ENCODE measurements at places on chromosomes 13 and 19.

DNA sequence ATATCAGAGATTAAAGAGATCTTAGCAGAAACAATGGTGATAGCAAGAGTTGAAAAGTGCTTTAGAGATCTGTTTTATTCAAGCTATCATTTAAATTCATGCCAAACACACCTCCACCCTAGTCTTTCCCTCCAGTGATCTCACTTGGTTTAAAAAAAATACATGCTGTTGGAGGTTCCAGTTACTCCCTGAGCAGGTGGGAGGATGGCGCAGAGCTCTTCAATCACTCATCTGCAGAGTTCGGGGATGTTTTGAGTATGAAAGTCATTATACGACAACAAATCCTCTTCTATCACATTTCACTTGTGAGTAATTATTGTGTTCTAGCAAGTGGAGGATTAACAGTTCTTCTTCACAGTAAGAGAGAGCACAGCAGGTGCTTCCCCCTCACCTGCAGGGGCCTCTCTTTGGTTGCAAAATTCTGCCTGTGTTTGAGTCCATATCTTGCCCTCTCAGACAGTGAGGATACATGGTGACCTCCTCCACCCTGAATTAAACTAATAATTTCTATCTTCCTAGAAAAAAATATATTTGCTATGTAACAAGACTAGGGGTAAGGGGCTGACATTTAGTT lies 376.7 kb downstream of the LIG4 start:
- no peak for DNase-seq

- DNase-seq, result no peak
Measured at GRCh38 chr13:32228330-32229041, 86.7 kb downstream of the ZAR1L start.

DNA sequence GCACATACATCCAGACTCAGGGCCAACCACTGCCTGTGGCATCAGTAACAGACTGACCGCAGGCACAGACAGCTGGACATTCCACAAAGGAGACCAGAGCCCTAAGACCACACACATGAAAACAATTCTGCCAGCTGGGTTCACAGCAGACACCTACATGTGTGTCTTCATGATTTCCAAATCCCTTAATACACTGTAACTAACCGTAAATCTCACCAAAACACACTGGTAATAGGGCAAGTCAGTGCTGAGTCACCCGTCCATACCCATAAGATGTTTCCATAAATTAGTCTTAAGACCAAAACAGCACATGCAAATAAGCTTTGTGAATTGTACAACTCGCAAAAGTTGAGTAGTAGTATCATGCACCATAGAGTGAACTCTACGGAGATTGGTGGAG lies 65.4 kb downstream of the TUBGCP3 start:
- DNase-seq, result no peak

DNA sequence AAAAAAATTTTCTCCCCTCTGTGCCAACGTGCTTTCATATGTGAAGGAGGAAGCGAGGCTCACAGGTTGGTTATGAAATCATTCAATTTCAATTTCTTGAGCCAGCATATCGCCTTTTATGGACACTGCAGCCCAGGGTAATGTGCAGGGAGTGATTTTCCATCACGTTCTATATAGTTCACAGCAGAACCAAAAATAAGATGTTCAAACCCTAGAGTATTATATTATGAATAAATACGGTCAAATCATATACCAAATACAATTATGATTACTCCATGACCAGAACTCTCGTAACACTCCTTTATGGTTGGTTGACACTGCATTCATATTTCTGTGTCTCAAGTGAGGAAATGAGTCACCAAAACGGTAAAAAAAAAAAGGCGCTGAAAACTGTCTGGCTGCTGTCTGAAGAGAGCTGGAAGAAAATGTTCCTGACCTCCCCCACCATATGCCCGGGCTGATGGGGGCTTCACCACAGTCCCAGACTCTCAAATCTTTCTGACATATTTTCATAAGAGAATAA lies 75.8 kb upstream of the UBAC2 start:
- no peak for DNase-seq

DNA sequence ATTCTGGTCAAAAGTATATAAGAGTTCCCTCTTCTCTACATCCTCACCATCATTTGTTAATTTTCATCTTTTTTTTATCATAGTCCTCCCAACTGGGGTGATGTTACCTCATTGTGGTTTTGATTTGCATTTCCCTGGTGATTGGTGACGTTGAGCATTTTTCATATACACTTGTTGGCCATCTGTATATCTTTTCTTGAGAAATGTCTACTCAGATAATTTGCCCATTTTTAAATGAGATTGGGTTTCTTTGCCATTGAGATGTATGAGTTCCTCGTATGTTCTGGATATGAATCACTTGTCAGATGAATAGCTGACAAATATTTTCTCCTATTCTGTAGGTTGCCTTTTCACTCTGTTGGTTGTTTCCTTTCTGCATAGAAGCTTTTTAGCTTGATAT lies 2.4 kb downstream of the CD33 start:
- DNase-seq, result no peak

GRCh38 chr19:47726467-47726866 lies 13.2 kb downstream of the EHD2 start:
- DNase-seq, result no peak

GRCh38 chr13:41311406-41312175 lies 524 bp downstream of the NAA16 start:
- peak; percentile 87 for DNase-seq

- DNase-seq, result no peak
Measured at GRCh38 chr13:76707360-76707759, 178.8 kb downstream of the KCTD12 start.

GRCh38 chr19:39212375-39212742 lies 8.3 kb upstream of the SYCN start:
- peak; percentile 67 for DNase-seq

DNA sequence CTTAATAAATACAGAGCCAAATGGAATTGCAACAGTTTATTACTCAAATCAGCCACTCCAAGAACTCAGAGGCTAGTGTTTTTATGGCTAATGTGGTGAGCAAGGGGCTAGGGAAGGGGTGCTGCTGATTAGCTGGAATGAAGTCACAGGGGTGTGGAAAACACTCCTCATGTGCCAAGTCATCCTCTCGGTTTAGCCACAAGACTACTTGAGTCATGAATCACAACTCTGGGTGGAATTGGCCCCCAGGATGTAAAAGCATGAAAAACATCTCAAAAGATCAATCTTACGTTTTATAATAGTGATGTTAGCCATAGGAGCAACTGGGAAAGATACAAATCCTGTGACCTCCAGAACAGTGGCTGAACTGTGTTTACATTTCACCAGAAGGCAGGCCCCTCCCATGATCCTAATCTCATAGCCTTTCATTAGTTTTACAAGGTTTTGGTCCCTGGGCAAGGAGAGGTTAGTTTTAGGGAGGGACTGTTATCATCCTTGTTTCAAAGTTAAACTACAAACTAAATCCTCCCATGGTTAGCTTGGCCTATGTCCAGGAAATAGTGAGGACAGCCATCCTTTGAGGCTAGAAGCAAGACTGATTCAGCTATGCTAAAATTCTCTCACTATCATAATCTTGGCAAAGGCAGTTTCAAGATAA lies 2020.1 kb upstream of the PCDH20 start:
- DNase-seq, result peak; percentile 9

- no peak for DNase-seq
Measured at GRCh38 chr13:21465710-21466160, 6.6 kb upstream of the ZDHHC20 start.

DNA sequence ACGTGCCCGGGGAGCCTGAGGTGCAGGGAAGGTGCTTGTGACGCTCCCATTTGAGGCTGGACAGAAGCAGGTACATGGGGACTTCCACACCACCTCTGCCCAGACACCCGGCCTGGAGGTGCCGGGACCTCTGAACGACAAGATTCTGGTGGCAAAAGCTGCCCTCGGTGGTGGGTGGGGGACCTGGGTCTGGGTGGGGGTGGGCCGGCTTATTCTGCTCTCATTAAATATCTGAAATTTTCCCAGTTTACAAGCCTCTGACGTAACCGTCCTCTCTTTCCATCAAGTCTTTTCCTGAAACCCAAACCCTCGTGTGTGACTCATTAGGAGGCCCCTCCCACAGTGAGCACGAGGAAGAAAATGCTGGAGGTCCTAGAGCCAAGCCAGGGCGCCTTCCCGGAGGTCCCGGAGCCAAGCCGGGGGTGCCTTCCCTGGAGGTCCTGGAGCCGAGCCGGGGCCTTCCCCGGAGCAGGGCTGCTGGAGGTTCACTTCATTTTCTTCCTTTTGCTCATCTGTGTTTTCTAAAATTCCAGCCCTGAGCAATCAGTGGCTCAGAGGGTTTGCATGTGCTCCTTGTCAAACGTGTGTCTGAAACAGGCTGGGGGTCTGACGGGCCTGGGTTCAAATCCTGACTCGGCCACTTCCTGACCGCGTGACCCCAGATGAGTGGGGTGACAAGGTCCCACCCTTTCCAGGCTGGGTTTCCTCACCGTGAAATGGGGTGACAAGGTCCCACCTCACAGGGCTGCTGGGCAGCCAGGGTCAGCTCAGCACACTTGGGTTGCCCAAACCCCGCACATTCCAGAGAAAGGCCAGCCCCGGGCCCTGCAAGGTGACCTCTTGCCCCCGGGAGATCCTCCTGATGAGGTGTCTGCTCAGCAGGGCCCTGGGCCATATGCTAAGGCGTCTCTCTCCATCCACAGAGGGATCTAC lies 10.0 kb downstream of the CFD start:
- DNase-seq, result no peak

DNA sequence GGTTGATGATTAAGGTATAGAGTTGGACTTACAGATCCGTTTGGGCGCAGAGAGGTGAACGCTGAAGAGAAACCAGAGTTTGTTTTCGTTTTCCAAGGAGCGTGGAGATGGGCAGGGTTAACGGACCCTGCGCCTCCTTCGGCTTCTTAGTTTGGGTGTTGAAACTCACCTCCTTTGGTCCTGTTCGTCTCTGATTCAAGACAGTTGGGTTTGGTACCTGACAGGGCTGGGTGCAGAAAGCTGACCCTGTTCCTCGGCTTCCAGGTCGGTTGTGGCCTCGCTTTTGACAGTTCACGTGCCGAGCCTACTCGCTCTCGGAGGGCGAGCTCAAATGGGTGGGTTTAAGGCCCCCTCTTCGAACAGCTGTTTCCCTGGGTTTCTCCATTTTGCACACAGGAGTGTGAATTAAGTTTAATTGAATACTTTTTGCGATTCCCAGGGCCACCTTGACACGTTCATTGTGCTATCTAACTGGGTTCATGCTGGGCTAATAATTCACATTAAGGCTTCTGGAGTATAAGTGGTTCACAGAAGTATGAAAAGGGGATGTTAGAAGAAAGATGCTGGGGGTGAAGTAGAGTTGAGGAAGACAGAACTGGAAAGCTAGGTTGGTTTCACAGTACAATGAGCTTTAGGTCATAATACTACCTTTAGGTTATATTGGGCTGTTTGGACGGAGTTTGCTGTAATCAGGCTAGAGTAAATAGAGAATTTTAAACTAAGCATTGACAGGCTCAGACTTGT lies 638 bp downstream of the USPL1 start:
- peak; percentile 67 for DNase-seq

- no peak for DNase-seq
Measured at GRCh38 chr19:30712431-30713337, 340.5 kb downstream of the ZNF536 start.

GRCh38 chr19:4969772-4970531 lies 1.0 kb downstream of the KDM4B start:
- no peak for DNase-seq

DNA sequence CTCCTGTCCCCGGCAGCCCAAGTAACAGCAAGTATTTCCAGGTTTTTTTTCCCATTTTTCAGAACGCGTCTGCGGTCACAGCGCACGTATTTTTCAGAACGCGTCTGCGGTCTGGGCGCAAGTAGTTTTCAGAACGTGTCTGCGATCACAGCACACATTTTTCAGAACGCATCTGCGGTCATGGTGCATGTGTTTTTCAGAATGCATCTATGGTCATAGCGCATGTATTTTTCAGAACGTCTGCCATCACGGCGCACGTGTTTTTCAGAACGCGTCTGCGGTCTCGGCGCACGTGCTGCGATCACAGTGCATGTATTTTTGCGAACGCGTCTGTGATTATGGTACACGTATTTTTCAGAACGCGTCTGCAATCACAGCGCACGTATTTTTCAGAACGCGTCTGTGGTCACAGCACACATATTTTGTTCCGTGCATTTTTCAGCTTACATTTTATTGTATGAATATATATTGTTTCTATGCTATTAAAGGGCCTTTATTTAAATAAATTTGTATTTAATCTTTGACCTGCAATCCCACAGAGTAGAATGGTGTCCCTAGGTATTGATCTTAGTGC lies 19.7 kb downstream of the ATP4B start:
- DNase-seq, result no peak

DNA sequence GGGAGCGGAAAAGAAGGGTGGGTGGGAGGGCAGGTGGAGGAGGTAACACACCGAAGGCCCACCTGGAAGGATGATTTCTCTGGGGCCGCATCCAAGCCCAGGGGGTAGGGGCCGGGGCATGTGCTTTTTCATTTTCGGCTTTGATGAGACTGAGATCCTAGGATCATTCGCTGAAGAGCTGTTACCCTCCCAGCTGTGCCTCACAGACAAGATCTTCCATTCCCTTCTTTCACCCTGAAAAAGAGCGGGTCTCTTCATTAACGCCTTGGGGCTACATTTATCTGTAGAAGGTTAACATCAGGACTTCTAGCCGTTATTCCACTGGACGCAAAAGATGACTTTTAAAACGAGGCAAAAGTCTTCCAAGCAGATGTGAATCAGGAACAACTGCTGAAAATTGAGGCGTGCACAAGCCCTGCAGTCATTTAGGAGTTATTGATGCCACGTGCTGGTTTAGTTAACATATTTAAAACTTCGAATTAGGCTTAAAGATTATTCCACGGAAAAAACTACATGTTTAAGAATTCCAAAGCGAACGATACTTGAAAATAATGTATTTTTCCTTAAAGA lies 1.1 kb downstream of the LMO7 start:
- no peak for DNase-seq

GRCh38 chr13:29081036-29081435 lies 260.9 kb downstream of the MTUS2 start:
- DNase-seq, result no peak

GRCh38 chr19:10670876-10671804 lies 17.0 kb downstream of the ILF3 start:
- no peak for DNase-seq
